Activated T-helper 17 cell treated with anti-CD3 and anti-CD28 coated beads, Interleukin-2, amount 50 U/mL, for 72 hours (primary cell): ENCODE measurements at places on chromosomes 2 and 18. TPM values are rescaled to one million over a fixed set of nuclear protein-coding genes. Genes with fewer than 3 reads are reported as not detected.

GRCh38 chr2:223238301-223238700, 186.3 kb downstream of the KCNE4 start:
- H3K4me3 ChIP-seq: no peak overlapping the region
- ATAC-seq: no peak
- no peaks in the 10 kb centered on the region for H3K36me3 ChIP-seq
- no peaks in the 10 kb centered on the region for H3K27me3 ChIP-seq
- H3K27ac ChIP-seq: no peak overlapping the region
- H3K4me1 ChIP-seq: no peaks in the 10 kb centered on the region

DNA sequence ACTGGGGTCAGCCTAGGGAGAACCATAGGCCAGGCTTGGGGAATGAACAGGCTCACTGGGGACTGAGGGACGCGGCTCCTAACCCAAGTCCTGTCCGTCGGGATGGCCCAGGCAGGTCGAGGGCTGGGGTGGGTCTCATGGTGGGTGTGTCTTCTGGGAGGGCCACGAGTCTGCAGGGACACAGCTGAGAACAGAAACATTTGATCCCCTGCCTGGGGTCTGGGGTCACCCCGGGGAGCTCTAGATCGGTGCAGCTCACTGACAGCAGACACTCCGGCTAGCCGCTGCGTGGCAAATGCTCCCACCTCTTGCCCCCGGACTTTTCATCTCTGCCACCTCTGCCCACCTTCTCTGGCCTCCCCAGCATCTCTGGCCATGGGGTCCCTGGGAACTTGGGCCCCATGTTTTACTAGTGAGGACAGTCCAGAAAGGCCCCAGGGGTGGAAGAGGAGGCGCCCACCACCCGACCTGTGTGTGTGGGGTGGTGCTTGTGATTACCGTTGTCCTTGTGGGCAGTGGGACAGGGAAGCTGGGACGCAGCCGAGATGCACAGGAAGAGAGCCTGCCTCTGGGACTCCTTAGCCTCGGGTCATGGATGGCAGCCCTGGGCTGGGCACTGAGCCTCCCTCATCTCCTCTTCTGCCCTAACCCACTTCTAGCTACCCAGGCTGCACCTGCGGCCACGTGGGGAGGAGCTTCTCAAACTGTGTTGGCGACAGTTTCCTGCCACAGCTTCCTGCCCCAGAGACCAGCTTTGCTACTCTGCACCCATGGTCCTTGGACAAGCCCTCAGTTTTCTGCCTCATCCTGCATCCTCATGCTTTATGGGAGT, 4.9 kb downstream of the ZAP70 start:
- ATAC-seq: peak; percentile 76
- no peaks in the 10 kb centered on the region for H3K27me3 ChIP-seq
- peak overlapping the region; percentile 100 for H3K4me3 ChIP-seq
- H3K4me1 ChIP-seq: peaks cover 64% of the 10 kb centered on the region
- peaks cover 98% of the 10 kb centered on the region for H3K36me3 ChIP-seq

- no peak for ATAC-seq
- no peaks in the 10 kb centered on the region for H3K36me3 ChIP-seq
- no peaks in the 10 kb centered on the region for H3K4me1 ChIP-seq
These were observed 219.8 kb upstream of the SPHKAP start for GRCh38 chr2:228401065-228401912.

DNA sequence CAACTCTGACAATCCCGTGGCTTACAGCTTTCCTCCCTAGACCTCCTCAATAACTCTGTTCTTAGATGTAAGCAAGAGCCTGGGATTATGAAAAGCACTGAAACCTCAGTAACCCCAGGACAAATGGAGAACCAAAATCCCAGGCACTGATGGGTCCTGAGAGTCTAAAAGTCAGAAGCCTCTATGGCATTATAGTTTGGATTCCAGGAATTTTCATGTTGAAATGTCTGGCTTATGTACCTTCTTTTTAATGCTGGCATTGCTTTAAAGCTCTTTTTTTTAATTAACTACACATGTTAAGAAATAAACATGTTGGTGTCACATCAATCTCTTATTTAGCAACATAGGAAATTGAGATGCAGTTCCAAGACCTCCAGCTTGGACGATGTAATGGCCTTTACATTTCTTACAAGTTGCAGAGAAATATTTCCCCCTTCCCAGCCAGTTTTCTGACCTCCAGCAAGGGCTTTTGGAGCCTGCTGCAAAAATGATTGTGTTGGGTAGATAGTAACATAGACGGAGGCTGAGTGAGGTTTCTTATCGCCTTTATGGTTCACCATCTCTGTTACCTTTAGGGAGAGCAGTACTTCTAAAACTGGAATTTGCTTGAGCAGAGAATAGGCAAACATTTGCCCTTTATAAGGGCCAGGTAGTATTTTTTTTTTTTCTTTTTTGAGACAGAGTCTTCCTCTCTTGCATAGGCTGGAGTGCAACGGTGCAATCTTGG, 84.8 kb upstream of the RASGRP3 start:
- ATAC-seq: no peak
- H3K27ac ChIP-seq: no peak overlapping the region
- no peak overlapping the region for H3K4me3 ChIP-seq
- no peaks in the 10 kb centered on the region for H3K4me1 ChIP-seq
- no peaks in the 10 kb centered on the region for H3K36me3 ChIP-seq
- peaks cover 9% of the 10 kb centered on the region for H3K27me3 ChIP-seq

- no peaks in the 10 kb centered on the region for H3K4me1 ChIP-seq
- no peak overlapping the region for H3K27ac ChIP-seq
- peaks cover 6% of the 10 kb centered on the region for H3K27me3 ChIP-seq
- no peak overlapping the region for H3K4me3 ChIP-seq
- no peaks in the 10 kb centered on the region for H3K36me3 ChIP-seq
These were observed 197.3 kb downstream of the SH3RF3 start for GRCh38 chr2:109326306-109326705.

- H3K36me3 ChIP-seq: no peaks in the 10 kb centered on the region
- H3K27ac ChIP-seq: peak overlapping the region; percentile 33
- H3K4me3 ChIP-seq: peak overlapping the region; percentile 54
- no peaks in the 10 kb centered on the region for H3K4me1 ChIP-seq
- ATAC-seq: peak; percentile 65
These were observed 100.2 kb downstream of the TNS1 start for GRCh38 chr2:217902379-217903141.

GRCh38 chr2:191573216-191573615, 104.7 kb upstream of the NABP1 start:
- H3K27me3 ChIP-seq: no peaks in the 10 kb centered on the region
- peak; percentile 60 for ATAC-seq
- peak overlapping the region; percentile 70 for H3K27ac ChIP-seq

The MC2R gene
- total RNA-seq: not detected

GRCh38 chr2:137942833-137943677, 21.2 kb upstream of the HNMT start:
- H3K27ac ChIP-seq: no peak overlapping the region
- no peak overlapping the region for H3K4me3 ChIP-seq
- no peaks in the 10 kb centered on the region for H3K4me1 ChIP-seq

GRCh38 chr18:58769321-58769720, 95.4 kb upstream of the ZNF532 start:
- no peaks in the 10 kb centered on the region for H3K4me1 ChIP-seq
- no peak overlapping the region for H3K4me3 ChIP-seq
- H3K27ac ChIP-seq: no peak overlapping the region

- ATAC-seq: no peak
- H3K27ac ChIP-seq: no peak overlapping the region
- no peak overlapping the region for H3K4me3 ChIP-seq
- peaks cover 8% of the 10 kb centered on the region for H3K4me1 ChIP-seq
These were observed 27.6 kb downstream of the CIB4 start for GRCh38 chr2:26613241-26614215.

- H3K4me1 ChIP-seq: no peaks in the 10 kb centered on the region
- H3K27me3 ChIP-seq: peaks cover 4% of the 10 kb centered on the region
- no peak for ATAC-seq
- H3K36me3 ChIP-seq: no peaks in the 10 kb centered on the region
These were observed 205.1 kb upstream of the RBBP8 start for GRCh38 chr18:22728016-22728415.

DNA sequence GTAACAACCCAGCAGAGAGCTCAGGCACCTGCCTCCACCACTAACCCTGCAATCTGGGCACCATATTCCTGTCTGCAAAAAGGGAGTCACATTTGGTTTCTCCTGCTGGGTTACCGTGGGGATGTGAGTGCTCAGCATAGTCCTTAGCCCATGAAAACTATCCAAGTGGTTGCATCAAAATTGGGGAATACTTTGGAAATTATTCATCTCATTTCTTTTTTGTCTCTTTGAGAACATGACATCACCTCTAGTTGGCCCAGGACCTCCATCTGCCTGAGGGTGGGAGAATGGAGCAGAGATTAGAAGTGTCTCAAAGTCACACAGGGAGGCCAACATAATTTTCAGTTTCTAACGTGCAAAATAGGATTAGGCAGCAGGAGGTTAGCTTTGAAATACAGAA, 19.3 kb upstream of the SPP2 start:
- no peaks in the 10 kb centered on the region for H3K36me3 ChIP-seq
- no peak overlapping the region for H3K27ac ChIP-seq
- H3K4me1 ChIP-seq: peaks cover 35% of the 10 kb centered on the region
- no peak overlapping the region for H3K4me3 ChIP-seq

- ATAC-seq: peak; percentile 84
- peaks cover 73% of the 10 kb centered on the region for H3K36me3 ChIP-seq
- no peaks in the 10 kb centered on the region for H3K27me3 ChIP-seq
- H3K27ac ChIP-seq: peak within 1 kb of the TSS; percentile 97
- peaks cover 57% of the 10 kb centered on the region for H3K4me1 ChIP-seq
These were observed at the start of gene PSD4 for GRCh38 chr2:113173542-113174375. Gene PSD4 (plus strand): TSS chr2:113173971. CDS start chr2:113182457, 8,486 bp downstream.

The FBXO48 gene
- 2.3 TPM for total RNA-seq
